Effector CD8-positive, alpha-beta T cell (primary cell): ENCODE measurements at places on chromosomes 3 and 15.

DNA sequence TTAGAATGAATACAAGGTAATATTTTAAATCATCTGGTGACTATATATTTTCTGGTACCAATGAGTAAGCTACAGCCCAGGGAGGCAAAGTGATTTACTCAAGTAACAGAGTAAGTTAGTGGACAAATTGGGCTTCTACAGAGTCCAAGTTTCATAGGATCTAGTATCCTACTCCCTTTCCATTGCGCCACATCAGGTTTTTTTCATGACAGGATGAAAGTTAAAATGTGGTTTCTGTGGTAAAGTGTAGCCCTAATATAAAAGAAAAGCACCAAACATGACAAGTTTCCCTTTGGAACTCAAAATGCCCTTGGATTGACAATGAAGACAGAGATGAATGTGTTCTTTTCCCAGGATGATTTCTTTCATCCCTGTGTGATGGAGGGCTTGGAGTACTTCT, 350.8 kb upstream of the ZNF385D start:
- no peak for DNase-seq

GRCh38 chr15:101092156-101092866, 159.5 kb downstream of the CHSY1 start:
- no peak for DNase-seq

GRCh38 chr3:62261121-62261520, 112.2 kb downstream of the FEZF2 start:
- DNase-seq, result no peak

DNA sequence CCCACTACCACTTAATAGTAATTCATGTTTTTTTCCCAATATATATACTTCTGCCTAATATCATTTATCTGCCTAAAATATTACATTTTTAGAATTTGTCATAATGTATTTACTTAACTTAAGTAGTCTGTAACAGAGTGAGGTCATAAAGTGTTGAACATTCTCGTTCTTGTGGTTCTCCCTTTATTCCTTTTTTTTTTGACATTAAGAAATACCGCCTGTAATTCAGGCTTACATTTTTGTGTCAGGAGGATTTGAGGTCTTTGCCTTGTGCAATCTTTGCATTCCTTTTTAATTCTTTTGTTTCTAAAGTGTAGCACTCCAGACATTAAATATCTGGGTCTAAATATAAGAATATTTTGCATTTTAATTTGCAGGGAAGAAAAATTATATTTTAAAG, 315.4 kb downstream of the PTPRG start:
- no peak for DNase-seq

DNA sequence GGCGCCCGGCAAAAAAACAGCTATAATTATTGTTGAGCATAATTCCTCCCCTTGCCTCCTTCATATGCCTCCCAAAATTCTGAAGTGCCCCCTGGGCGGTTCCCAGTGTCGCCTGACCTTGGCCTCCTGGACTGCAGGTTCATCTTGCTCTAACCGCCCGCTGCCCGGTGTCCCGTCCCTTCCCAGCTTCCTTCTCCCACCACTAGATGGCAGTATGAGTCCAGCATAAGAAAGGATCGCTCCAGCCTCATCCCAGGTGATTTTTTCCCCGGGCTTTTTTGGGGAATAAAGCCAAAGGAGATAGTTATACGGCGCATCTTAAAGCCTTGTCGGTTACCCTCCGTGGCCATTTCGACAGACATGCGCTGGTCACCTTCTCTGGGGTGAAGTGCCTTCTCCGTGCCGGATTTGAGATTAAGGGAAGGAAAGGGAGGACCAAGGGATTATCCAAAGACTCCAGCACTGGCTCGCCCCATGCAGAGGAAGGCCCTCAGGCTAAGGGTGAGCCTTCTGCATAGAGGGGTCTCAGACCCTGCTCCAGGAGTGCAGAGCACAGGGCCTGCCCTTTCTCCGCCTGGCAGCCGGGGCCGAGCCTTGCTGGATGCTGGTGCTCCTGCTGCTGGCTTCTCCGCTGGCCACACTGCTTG, 45.8 kb upstream of the TRA2B start:
- peak; percentile 42 for DNase-seq

GRCh38 chr15:69244798-69245197, 53.9 kb upstream of the PAQR5 start:
- DNase-seq, result no peak

DNA sequence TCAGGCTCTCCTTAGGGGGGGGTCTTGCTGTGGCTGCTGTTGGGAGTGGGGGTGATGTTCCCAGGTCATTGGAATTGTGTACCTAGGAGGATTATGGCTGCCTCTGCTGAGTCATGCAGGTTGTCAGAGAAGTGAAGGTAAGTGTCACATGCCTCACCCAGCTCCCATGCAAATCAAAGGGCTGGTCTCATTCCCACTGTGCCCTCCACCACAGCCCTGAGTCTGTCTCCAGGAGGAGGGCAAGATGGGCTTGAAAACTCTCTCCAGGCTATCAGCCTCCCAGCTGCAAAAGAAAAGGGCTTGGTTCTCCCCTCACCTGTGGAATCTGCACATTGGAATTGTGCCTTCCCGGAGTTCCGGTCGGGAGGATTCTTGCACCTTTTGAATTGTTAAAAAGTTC, 580.5 kb downstream of the NSUN3 start:
- no peak for DNase-seq

- no peak for DNase-seq
Measured at GRCh38 chr3:155407331-155407730, 113.8 kb upstream of the STRIT1 start.

GRCh38 chr15:78997981-78998499, 53.2 kb upstream of the CTSH start:
- DNase-seq, result no peak

DNA sequence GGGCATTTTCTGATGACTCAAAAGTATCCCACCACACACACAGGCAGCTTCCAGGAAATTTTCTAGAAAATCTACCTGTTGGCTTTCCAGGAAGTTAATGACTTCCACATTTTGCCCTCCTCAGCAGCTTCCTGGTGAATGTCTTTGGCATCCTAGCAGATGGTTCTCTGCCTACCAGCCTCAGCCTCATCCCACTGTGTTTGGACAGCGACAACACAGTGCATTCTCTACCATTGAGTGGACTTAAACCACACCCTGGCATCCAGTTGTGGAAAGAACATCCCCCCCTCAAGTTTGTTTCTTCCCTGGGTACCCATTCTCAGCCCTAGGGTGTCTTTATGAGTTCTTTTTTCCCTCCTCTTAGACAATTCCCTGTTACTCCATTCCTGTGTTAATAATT, 50.8 kb upstream of the GADL1 start:
- no peak for DNase-seq

DNA sequence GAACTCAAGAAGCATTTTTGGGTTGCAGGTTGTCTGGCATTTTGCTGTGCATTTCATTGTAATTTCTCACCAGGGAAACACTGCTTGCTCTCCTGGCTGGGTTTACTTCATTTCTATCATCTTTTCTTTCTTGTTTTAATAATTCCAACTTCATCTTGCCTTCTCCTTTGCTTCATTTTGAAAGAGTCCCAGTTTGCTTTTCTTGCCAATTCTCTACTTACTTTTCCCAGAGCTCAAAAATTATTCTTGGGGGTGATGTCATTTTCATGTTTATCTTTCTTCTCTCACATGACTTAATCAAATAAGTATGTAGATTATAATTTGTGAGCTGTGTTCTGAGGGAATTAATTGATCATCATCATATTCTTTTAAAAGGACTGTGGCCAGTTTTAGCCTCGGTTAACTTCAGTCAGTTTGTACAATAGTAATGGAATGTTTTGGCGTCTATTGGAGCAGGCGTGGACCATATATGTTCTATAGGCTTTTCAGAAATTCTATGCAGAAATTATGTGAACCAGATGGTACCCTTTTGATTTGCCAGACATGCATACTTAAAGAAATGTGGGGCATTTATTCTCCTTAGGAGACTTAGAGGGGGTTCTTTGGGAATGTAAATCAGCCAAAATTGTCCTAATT, 30.1 kb downstream of the SH3GL3 start:
- DNase-seq, result no peak

DNA sequence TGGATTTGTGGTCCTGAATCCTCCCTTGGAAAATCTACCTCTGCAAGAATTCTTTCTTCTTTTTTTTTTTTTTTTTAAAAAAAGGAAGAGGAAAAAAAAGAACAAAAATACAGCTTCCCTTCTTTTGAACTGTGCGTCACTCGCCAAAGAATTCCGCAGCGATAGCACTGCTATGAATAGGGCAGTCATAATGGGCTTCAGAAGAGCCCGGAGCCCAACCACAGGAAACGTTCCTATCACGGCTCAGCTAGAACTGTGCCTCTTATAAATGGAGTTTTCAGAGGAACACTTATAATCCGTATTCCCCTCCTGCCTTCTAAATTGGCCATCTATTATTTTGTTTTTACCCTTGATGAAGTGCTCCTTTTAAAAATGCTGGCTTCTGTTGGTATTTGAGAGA, 227.7 kb downstream of the ADAMTS17 start:
- DNase-seq, result no peak

DNA sequence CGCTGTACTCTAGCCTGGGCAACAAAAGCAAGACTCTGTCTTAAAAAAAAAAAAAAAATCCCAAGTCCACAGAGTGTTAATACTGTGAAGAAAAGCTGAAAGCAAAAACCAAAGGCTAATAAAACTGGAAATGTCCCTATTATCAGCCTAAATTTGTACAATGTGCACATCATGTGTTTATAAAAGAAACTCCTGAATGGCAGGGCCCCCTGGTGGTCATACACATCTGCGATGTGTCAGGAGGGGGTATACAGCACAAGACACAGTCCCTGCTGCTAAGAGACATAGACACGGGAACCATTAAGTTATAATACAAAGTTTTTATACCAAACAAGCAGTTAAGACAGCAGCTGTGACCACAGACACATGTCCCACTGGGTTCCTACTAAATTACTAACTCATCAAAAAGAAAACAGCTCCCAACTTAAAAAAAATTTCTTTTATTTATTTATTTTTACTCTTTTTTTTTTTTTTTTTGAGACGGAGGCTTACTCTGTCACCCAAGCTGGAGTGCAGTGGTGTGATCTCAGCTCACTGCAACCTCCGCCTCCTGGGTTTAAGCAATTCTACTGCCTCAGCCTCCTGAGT, 31.0 kb downstream of the IDH2 start:
- peak; percentile 66 for DNase-seq

DNA sequence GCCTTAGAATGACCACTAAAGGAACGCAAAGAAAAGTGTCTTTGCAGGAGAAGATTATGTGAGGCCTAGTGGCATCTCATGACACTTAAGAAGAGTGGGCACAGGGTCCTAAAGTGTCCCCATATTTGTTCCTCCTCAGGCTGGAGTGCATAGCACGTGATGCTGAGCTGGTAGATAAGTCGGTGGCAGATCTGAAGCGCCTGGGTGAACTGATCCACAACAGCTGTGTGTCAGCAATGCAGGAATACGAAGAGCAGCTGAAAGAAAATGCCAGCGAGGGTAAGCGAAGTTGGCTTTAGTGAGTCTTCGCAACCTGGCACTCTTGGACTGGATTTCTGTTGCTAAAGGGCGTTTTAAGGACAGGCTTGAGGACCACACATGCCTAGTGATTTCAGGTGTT, 92.6 kb downstream of the CHD2 start:
- DNase-seq, result no peak

DNA sequence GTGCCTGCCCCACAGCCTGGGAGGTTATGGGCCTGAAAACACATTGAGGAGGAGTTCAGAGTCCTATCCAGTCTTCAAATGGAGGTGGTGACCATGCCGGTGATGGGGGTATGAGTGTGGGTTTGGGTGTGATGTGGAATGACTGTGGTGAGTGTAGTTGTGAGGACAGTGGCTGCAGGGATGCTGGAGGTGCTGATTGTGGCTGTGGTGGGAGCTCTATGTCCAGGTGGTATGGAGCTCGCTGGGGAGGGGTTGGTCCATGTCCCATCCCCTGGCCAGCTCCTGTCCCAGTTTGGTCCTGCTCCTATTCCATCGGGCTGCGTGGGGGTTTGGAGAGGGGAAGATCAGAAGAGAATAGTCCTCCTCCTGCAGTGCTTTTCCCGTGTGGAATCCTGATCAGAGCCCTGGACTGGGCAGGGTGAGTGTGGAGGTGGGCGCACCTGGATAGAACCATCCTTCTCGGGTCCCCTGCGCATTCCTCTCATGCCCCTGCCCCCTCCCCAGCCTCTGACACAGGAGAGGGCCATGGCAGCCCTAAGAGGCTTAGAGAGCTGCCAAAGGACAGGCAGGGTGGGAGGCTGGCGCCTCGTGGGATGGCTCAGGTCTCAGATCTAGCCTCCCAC, 23.0 kb upstream of the GOLGA6C start:
- no peak for DNase-seq

DNA sequence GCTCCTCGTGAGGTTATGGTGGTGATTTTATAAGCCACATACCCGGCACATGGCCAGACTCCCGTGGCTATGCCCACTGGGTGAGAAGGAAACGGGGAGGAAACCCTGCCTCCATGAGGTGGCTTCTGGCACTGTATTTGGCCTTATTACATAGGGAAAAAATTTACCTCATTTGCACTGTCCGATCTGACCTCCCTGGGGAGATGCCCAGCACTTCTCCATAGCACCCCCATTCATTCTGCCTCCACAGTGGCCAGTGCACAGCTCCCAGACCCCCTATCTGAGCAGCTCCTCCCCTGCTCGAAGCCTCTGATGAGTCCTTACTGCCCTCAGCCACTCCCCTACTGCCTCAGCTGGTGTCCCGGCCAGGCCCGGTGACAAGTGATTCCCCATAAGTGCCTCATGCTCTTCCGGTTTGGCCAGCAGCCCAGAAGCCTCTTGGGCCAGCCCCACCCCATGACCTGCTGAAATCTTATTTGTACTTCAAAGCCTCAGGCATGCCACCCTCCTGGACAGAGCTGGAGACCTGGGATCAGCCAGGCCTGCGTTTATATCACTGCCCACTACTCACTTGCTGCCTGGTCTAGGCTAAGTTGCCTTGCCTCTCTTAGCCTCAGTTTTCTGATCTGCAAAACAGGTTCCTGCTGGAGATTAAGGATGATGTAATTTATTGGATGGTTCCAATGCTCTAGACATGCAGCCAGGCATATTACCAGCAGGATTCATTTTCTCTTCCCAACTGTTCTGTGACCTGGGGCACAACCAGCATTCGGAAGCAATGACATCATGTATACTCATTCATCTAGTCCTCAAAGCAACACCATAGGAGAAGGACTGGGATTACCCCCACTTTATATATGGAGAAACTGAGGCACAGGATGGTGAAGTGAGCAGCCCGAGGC, 30.6 kb upstream of the SLC6A6 start:
- DNase-seq, result no peak

GRCh38 chr3:61955483-61955882, 394.1 kb downstream of the PTPRG start:
- DNase-seq, result no peak

- no peak for DNase-seq
Measured at GRCh38 chr15:47398594-47398993, 318.7 kb upstream of the SEMA6D start.

DNA sequence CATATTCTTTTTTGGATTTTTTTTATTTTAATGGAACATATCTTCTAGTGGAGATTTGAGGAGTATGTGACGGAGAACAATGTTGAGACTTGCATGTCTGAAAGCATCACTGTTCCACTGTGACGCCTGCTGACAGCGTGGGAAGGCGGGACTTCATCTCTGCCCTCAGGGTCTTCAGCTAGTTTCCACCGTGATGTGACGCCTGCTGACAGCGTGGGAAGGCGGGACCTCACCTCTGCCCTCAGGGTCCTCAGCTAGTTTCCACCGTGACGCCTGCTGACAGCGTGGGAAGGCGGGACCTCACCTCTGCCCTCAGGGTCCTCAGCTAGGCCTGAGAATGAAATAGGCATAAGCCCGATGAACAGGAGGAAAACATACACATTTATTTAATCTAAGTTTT, 70.7 kb downstream of the LMLN start:
- DNase-seq, result no peak

- DNase-seq, result no peak
Measured at GRCh38 chr3:63969876-63970275, 53.4 kb downstream of the PSMD6 start.
